Cerebellar nuclear complex (tissue), 1 donor: ENCODE measurements at places on chromosomes 7 and 10.

DNA sequence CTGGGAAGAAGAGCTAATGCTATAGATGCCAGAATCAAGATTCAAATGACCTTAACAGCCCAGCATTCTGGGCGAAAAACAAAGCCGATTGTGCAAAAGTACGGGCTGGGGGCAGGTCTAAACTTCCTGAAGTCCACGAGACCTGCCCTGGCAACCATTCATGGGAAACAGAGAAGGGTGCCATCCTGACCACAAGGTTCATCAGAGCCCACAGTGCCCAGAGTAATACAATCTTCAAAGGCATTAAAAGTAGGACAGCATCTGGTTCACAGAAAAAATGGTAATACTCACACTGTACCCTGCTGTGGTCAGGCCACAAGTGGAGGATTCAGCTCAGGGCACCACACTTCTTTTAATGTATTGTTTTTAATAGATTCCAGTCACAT lies 36.1 kb downstream of the SORBS1 start:
- no peak for DNase-seq

GRCh38 chr7:45178241-45179225 lies 20.9 kb downstream of the RAMP3 start:
- no peak for DNase-seq

- DNase-seq, result no peak
Observed at GRCh38 chr10:30529373-30529998, 95.5 kb downstream of the MAP3K8 start.

GRCh38 chr10:104053201-104053600 lies 32.5 kb downstream of the COL17A1 start:
- no peak for DNase-seq

- DNase-seq, result no peak
Observed at GRCh38 chr10:15856328-15857015, 3.8 kb downstream of the MINDY3 start.

GRCh38 chr7:74568658-74569057 lies 88.9 kb upstream of the GTF2I start:
- DNase-seq, result no peak

DNA sequence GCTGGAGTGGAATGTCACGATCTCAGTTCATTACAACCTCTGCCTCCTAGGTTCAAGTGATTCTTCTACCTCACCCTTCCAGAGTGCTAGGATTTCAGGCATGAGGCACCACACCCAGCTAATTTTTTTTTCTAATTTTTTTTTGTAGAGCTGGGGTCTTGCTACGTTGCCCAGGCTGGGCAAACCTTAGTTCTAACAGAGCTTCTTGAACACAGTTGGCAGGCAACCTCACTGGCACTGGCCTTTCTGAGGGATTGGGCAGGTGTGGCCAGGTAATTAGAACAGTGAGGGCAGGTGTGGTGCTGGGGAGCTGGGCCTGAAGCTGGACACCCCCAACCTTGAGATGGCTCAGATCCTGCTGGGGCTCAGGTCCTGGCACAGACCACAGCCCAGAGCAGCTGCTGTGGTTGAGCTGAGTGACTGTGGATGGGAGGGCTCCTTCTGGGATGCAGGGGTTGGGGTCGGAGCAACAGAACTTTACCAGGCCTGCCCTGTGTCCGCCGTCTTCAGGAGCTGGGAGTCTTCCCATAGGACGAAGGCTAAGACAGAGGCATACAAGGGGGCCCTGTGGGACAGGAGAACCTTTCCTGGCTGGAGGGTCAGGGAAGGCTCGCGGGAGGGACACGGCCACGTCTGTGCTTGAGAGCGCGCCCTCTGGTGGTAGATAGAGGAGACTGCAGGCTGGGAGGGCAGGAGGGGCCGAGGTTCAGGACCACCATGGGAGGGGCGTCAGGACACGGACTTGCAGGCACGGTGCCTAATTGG lies 48.2 kb downstream of the COL26A1 start:
- no peak for DNase-seq

- DNase-seq, result no peak
Observed at GRCh38 chr10:8095959-8096358, 41.5 kb downstream of the GATA3 start.
